ENCODE measurements at places on chromosomes 5 and 9. TPM values are rescaled to one million over a fixed set of nuclear protein-coding genes. Genes with fewer than 3 reads are reported as not detected.

The ADGRV1 gene
- polyA plus RNA-seq = 0.92 TPM

The CEL gene
- 1.8 TPM for polyA plus RNA-seq

The RPS14 gene
- polyA plus RNA-seq = 3,181 TPM

The LCN9 gene
- polyA plus RNA-seq = not detected

GRCh38 chr5:1285883-1286291, 9.0 kb downstream of the TERT start:
- no peak for DNase-seq

- DNase-seq = no peak
These were observed 749 bp downstream of the SOWAHA start for GRCh38 chr5:132813599-132814502.

GRCh38 chr5:107542428-107542827, 128.3 kb downstream of the EFNA5 start:
- no peak for DNase-seq

DNA sequence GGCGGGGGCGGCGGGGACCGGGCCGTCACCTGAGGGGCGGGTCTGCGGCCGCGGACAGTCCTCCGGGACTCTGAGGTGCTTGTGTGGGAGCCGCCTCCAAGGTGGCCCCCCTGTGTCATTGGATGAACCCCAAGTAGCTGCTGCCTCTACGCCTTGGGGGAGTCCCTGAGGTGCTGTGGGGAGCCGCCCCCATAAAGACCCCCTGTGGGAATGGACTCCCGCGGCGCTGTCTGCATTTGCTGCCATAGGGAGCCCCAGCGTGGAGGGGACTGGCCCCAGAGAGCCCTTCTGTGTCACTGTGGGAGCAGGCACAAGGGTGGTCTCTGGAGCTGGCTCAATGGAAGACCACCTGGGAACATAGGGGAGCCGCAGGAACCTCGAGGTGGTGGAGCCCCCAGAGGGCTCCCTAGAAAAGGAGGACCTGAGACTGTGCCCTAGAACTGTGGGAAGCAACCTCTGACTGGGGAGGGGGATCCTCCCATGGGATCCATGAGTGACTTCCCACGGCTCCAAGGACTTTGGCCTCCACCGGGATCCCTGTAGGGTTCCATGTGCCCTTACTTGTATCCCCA, 412 bp downstream of the PHF24 start:
- DNase-seq = no peak

GRCh38 chr5:83752700-83753099, 32.0 kb upstream of the HAPLN1 start:
- DNase-seq = no peak

- no peak for DNase-seq
These were observed 113.7 kb downstream of the CD180 start for GRCh38 chr5:67082941-67083340.

DNA sequence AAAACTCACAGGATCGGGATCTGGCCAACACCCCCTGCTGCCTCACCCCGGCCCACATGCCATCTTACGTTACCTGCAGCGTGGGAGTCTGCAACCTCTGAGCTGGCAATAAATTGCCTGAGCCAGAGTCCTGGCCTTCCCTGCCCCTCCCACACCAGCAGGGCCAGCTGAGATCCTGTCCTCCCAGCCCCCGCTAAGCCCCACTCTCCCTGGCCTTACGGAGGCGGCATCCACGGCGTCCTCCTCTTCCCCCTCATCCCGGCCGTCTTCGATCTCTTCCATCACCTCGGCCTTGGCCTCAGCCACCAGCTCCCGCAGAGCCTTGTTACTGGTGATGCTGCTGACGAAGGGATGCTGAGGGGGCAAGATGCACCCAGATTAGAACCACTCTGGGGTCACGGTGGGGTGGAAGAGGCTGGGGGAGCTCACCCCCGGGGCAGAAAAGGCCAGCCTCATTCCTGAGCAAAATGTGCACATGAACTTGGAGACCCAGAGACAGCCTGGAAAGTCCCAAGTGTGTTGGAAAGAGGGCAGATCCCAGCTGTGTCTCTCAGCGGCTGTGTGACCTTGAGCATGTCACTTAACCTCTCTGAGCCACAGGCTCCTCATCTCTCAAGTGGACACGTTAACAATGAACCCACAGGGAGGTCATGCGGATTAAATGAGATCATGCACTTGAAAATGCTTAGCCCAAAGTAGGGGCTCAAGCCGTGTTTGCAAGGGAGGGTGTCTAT, 89.9 kb upstream of the FBXW11 start:
- DNase-seq = no peak

DNA sequence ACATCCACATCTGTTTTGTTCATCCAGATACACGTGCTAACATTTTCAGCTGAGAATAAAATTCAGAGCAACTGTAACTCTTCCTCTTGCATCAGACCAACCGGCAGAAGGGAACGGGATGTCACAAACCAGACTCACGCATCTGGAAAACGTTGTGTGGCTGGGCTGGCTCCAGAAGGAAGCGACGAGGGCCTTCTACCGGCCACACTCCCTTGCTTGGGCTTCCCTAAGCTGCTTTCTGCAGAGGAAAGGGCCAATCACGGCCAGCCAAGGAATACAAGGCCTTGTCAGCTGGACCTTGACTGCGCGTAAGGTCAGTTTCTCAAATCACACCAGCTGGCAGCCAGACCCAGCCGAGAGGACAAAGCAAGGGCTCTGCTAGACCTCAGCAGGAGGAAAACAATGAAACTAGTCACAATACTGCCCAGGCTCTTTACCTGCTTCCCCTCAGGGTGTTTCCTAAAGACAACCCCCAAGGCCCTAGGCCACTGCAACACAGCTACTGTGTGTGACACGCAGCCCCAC, 106.1 kb downstream of the THBS4 start:
- DNase-seq = peak; percentile 77

GRCh38 chr5:96387616-96388015, 45.4 kb downstream of the PCSK1 start:
- DNase-seq = no peak

- DNase-seq = no peak
These were observed at the start of gene ABLIM3 for GRCh38 chr5:149141224-149141956. Gene ABLIM3, plus strand, starts transcription at chr5:149141493. Its CDS starts 603 bp downstream, at chr5:149142096.

GRCh38 chr9:17005056-17005823, 129.6 kb upstream of the CNTLN start:
- DNase-seq = peak; percentile 81

- DNase-seq = no peak
These were observed 988.5 kb downstream of the CDH18 start for GRCh38 chr5:18999478-18999877.

DNA sequence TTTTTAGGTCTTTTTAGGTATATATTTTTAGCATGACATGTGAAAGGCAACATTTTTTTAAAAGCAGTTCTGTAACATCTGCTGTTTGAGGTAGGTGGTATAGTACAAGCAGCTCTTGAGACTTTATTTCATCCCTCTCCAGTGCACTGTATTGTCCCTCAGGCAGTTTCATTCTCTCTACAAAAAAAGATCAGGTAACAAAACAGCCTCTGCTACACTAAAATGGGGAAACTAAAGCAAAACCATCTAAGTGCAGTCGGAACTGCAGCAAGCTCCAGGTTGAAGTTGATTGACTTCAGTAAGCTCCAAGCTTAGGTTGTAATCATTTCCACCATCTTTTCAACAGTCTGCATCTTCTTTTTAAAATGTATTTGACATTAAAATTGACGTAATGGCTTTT, 195.6 kb downstream of the DEPDC1B start:
- no peak for DNase-seq

GRCh38 chr9:124771867-124772679, 962 bp upstream of the NR6A1 start:
- DNase-seq = no peak

DNA sequence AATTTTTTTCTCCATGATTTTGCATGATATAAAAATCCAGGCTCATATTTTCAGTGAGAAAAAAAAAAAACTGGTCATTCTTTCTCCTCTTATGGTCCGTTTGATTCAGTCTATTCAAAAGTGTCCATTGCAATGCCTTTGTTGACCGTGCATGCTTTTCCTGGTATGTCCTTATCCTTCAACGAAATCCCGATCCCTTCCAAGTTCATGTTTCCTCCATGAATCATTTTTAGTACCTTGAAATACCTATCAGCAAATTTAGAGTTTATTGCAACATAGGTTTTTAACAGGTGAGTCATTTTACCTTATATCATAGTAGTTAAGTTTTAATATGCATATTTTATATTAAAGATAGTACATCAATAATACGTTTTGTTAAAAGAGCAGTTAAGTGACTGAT, 773.8 kb upstream of the CHD1 start:
- no peak for DNase-seq

Measured in forelimb muscle (tissue), 1 donor.